Fibroblast of villous mesenchyme (primary cell): ENCODE measurements at places on chromosomes 4 and X. TPM values are rescaled to one million over a fixed set of nuclear protein-coding genes. Genes with fewer than 3 reads are reported as not detected.

Gene GPC3
- total RNA-seq = 0.32 TPM in 1 of 2 replicates, not detected in the other

Gene FAM9C
- under 0.01 TPM in 2 replicates for total RNA-seq

Gene AMOT
- total RNA-seq = 6.1 and 15.1 TPM in 2 replicates

Gene DNAAF6
- not detected in 2 replicates for total RNA-seq

Gene ADH4
- total RNA-seq = not detected in 2 replicates

Gene CT45A9
- not detected in 2 replicates for total RNA-seq

Gene BLTP1
- 105 and 133 TPM in 2 replicates for total RNA-seq

Gene N4BP2
- 8.2 and 8.7 TPM in 2 replicates for total RNA-seq

Gene VCX2
- not detected in 2 replicates for total RNA-seq

Gene MXRA5
- 20.7 and 45.4 TPM in 2 replicates for total RNA-seq

Gene TBC1D8B
- total RNA-seq = 9.0 and 13.8 TPM in 2 replicates

Gene LONRF3
- total RNA-seq = 0.43 TPM in 1 of 2 replicates, not detected in the other

Gene CCKAR
- total RNA-seq = 0.43 TPM in 1 of 2 replicates, not detected in the other

Gene SORBS2
- total RNA-seq = 1.3 and 1.7 TPM in 2 replicates

- DNase-seq = no peak
Observed at GRCh38 chrX:41952102-41952501, 28.7 kb upstream of the CASK start.

GRCh38 chr4:100696531-100696930 is 178.7 kb upstream of the EMCN start:
- DNase-seq = no peak

DNA sequence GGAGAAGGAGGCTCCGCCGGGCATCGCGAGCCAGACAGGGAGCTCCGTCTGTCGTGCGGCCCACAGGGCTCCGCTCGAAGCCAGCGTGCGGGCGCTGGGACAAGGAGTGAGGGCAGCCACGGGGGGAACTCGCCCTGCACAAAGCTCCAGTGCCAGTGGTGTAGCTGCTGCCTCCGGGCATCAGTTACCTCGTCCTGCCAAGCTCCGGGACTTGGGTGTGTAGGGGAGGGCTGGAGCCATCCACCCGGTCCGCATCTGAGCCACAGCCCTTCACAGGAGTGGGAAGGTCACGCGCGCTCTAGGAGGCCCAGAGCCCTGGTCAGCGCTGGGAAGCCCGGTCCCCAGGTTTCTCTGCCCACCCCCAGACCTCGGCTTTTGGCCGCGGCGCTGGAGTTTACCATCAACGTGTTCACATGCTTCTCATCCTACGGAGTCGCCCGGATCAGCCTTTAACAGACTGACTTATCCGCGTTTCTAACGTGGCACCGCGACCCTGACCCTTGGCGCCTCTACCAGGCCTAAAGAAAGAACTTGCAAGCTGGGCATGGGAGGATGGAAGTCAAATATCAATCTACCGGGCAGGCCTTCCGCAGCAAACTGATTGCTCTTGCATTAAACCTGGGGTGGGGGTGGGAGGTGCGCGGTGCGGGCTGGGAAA is 8.4 kb upstream of the PRDM8 start:
- DNase-seq = no peak

GRCh38 chr4:87848622-87849351 is 16.0 kb downstream of the MEPE start:
- DNase-seq = peak; percentile 66

DNA sequence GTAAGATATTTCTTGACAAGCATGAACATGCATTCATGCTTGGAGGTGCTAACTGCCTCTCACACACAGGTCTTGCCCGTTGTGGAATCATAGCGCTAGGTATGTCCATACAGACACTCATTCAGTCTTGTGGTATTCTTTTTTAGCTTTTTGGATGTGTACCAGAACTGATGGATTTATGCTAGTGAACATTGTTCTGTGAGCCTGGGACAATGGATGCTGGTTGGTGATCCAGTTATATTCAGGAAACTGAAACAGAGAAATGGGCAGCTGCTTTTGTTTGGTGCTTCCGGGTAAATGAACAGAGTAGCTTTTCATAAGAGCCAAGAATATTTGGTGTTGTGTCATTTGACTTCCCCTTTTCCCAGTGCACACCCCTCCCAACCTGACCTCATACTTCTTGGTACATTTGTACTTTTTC is 78.9 kb upstream of the SLC4A4 start:
- no peak for DNase-seq

DNA sequence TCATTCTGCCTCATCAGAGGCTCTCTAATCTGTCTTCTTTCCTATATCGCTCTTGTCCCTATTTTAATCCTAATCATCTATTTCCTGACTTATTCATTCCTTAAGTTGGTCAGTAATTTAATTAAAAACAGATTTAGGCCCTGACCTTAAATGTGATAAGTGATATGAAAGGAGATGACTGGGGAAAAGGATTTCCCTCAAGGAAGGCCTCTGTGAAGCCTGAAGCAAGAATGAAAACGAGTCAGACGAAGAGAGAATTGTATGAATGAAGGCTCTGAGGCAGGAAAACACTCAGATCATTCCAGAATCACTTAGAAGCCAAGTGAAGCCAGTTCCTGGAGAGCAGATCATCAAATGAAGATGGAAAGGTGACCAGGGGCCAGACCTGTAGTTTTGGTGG is 22.1 kb downstream of the PKD2 start:
- DNase-seq = no peak

- no peak for DNase-seq
Observed at GRCh38 chr4:1382776-1383727, 23.2 kb downstream of the NKX1-1 start.

- DNase-seq = no peak
Observed at GRCh38 chr4:182918044-182918607, 940 bp upstream of the DCTD start.

- no peak for DNase-seq
Observed at GRCh38 chr4:105225500-105225899, 78.8 kb downstream of the TET2 start.

DNA sequence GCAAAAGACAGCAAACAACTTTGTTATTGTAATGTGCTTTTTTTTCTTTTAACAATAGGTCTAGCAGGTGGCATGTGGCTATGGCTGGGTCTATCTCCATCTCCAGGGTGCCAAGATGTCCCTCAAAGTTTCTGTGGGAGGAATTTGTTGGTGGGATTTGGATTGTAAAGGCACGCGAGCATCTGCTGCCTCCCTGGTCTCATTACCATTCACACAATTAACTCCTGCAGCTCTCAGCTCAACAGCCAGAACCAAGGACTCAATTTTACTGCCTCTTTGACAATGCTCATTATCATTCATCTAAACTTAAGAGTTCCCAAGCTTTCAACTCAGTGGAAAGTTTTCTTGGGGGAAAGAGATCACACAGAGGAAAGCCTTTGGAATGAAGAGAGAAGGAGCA is 10.9 kb upstream of the PCDH18 start:
- DNase-seq = no peak

GRCh38 chr4:86613734-86614133 is 19.6 kb downstream of the PTPN13 start:
- no peak for DNase-seq

DNA sequence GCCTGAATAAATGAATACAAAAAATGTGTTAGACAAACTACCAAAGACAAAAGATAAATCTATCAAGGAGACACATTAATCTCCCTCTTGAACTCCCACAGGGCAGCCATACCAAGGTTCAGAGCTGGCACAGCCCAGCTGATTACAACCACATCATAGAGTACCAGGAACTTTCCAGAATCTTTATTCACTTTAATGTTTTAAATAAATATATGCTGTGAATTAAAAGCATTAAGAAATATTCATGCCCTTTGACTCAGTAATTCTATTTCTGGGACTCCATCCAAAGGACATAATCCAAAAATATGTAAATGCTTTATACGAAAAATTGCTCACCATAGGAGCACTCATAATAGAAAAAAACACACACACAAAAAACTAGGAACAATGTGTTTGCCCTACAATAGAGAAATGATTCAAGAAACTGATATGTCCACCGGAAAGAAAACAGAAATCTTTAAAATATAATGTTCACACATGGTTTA is 126.0 kb downstream of the LDB2 start:
- peak; percentile 27 for DNase-seq

DNA sequence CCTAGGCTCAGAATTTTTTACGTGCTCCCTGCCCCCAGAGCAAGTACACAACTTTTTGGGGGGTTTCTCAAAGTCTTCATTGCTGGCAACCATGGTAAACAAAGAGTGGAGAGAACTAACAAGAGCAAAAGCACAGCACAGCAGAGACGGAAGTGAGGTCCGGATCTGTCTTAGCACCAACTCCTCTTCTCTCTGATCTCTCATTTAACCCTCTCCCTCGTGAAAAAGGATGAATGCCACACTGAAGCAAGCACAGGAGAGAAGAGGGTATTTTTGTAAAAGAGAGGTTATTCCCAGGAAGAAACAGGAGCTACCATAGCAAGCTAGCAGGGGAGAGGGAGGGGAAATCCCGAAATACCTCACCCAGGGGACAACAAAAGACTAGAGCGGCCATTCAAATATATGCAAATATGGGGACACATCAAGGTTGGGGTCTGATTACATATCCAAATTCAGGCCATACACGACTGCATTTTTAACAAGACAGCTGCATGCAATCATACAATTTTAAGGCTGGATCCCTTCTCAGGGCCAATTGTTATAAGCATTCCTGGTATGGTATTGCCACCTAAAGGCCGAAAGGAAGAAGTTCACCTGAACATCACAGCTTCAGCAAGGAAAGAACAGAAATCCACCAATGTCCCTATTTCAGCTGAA is 46.6 kb downstream of the CD40LG start:
- DNase-seq = peak; percentile 53

DNA sequence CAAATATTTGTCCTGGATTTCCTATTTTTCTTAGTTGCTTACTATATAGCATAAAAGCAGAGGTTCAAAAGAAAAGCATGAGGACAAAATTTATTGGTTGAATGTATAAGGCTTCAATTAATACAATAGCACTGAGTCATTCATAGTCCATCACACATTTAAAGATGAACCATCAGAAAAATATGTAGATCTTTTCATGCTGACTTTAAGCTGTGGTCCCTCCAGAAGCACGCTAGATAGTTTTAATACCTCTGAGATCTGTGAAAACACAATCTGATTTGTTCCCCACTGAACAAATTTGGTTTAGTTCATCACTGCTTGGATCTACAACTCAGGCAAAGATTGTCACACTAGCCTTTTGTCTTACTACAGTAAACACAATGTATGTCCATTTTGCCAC is 377.2 kb upstream of the ANXA10 start:
- no peak for DNase-seq

GRCh38 chr4:58587856-58588255 is 1477.7 kb upstream of the IGFBP7 start:
- no peak for DNase-seq

DNA sequence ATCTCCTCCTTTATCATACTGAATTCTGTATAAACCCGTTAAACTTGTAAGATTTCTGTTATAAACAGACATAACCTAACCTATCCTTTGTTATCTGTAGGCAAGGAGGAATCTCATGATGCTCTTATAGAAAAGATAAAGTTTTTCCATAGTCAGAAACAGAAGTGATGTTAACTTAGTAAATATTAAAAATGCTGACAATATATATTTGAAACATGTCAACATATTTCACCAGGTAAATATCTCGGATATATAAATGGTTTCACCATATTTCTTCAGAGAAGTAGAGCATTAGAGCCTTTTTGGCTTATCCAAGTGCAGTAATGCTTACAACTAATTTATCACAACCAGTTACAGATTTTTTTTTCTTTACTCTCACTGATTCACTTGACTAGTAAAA is 625.9 kb downstream of the PDHA2 start:
- no peak for DNase-seq

- no peak for DNase-seq
Observed at GRCh38 chr4:25575611-25576010, 80.0 kb upstream of the SLC34A2 start.

DNA sequence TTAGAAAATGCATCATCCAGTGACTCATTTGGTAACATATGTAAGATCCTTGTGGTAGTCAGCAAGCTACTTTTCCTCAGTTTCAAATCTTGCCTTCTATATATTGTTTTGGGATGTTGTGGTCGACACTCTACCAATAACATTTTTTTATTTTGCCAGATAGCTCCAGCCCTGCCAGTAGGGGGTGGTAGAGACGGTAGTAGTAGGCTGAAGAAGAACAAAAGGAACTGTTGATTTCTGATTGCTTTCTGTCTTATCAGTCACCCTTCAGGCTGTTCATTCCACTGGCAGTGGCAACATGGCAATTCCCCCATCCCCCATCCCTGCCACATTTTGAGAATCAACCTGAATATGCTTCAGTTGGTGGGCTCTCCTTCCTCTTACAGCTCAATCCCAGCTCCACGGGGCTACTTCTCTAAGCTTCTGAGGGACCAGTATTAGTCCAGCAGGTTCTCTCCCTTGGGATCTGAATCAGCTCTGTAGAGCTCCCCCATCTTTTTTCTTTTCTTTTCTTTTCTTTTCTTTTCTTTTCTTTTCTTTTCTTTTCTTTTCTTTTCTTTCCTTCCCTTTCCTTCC is 171.5 kb upstream of the VEGFC start:
- no peak for DNase-seq

GRCh38 chr4:174425669-174426068 is 96.6 kb downstream of the HPGD start:
- DNase-seq = no peak

GRCh38 chr4:108454227-108454626 is 166.1 kb upstream of the RPL34 start:
- no peak for DNase-seq

- no peak for DNase-seq
Observed at GRCh38 chr4:129377131-129377845, 281.3 kb downstream of the C4orf33 start.

DNA sequence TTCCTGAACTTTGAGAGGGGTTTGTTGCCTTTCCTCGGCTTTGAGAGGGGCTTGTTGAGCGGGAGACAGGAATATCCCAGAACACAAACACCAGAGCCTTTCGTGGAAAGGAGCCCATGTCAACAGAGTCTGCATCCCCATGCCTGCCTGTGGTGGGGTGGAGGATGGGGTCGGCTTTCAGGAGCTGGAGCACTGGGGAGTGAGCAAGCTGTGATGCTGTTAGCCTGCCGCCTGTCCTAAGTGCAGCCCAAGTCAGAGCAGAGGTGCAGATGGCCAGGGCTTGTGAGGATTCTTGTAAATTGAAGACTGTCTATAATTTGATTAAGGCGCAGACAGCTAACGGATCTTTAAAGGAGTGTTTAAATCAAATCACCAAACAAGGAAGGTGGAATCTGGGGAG is 103.3 kb upstream of the ANK2 start:
- no peak for DNase-seq

DNA sequence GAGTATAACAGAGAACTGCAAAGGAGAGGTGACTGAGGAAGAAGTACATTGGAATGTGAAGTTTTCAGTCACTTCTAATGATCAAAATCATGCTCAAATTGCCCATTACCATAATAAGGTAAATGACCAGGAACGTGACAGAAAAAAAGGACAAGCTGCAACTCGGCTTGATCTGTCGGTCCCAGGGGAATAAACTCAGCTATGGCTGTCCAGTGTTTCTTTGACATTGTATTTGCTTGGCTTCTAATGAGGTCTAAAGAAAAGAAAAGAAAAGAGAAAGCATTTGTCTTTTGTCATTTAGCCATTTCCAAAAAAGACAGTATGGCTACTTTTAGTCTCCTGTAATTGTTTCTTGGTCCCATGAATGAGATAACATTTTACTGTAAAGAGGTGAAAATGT is 25.2 kb downstream of the PHOX2B start:
- DNase-seq = no peak

- DNase-seq = no peak
Observed at GRCh38 chrX:19555683-19556082, 40.4 kb upstream of the MAP3K15 start.

- no peak for DNase-seq
Observed at GRCh38 chr4:81432825-81433224, 38.9 kb downstream of the RASGEF1B start.

- DNase-seq = no peak
Observed at GRCh38 chrX:12241026-12241425, 102.8 kb downstream of the FRMPD4 start.

GRCh38 chrX:101408532-101408841 is 465 bp downstream of the HNRNPH2 start:
- no peak for DNase-seq

GRCh38 chrX:154298312-154298711 is 2.7 kb downstream of the TKTL1 start:
- DNase-seq = no peak
